ENCODE measurements at places on chromosomes 4 and X.
A peak's percentile ranks its signal among the peaks of the same experiment; 100 is the strongest.

GRCh38 chr4:151442002-151442401 is 33.0 kb downstream of the FHIP1A start:
- no peak for DNase-seq

DNA sequence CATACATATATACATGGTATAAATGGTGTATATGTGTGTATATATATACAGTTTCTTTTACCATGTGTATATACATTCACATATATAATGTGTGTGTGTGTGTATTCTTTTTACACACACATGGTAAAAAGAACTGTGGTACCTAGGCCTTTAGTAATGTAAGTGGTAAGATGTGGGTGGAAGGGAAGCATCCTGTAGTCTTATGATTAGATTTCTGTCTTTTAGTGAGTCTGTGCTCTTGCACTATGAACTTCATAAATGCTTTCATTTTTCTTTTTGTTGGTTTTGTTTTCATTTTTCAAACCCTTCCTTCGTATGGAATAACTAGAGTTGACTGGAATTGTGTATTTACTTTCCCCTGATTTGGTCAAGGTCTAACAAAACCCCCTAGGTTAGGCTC is 12.1 kb downstream of the PABPC4L start:
- no peak for DNase-seq

DNA sequence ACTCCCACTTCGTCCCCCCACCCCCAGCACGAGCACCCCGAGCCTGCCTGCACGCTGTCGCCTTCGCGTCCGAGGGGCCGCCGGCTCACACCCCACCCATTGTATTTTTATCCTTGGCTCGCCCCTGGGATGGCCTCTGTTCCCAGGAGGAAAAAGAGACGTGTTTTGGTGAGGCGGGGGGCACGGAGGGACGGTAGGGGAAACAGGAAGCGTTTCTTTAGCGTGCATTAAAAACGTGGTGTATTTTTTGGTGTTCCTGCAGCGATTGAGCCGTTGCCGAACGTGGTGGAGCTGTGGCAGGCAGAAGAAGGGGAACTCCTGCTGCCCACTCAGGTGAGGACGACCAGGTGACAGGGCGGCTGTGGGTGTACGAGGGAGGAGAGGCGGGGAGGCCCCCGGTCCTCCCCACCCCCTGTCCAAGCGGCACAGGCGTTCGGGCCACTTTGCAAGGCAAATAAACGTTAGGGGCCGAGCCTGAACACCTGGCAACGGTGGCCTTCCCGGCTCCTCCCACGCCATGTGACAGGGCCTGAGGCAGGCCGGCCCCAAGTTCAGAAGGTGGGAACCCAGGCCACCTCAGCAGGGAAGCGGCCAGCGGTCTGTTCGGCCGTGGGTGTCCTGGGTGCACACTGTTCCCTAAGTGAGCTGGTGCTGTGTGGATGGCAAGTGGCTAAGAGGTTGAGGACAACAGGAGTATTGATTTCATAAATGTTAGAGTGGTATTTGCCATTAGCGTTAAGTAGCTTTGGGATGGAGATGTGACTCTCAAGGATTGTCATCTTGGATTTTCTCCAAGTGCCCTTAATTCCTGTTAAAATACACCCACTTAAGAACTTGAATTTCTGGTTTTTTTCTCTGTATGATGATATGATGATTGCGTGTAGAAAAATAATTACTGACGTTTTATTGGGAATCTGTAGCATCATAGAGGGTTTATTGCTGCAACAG is 1.1 kb downstream of the TMEM131L start:
- peak; percentile 33 for DNase-seq

GRCh38 chr4:44927399-44928380 is 201.3 kb upstream of the GNPDA2 start:
- DNase-seq: peak; percentile 5

DNA sequence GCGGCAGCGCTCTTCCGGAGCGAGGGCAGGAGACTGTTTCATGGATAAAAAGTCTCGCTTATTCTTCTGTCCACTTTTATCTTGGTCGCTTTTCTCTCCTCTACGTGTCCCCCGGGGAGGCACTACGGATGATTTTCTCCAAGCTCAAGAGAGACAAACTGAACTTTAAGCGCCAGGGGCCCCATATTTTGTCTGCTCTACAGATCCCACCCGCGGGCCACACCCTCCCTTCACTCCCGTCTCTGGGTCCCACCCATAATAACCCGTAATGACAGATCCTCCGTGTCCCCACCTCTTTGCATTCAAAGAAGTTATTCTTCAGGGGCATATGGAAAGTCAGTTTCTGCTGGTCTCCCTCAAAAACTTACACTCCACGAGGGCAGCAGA is at the start of gene CORIN:
TSS of gene CORIN (minus strand) at position 160 of the 387 bp plus-strand sequence. CDS start at position 42, 118 bp downstream.
- no peak for DNase-seq

DNA sequence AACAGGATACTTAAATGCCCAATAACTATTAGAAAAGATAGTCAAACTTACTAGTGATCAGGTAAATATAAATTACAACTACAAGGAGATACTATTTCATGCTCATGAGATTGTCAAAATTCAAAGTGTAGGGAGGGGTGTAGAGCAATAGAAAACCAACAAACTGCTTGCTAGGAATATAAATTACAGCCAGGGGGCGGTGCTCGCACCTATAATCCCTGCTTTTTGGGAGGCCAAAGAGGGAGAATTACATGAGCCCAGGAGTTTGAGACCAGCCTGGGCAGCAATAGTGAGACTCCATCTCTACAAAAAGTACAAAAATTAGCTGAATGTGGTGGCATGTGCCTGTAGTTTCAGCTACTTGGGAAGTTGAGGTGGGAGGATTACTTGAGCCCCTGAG is 556.5 kb upstream of the NR3C2 start:
- no peak for DNase-seq

GRCh38 chr4:175784986-175785525 is 27.0 kb downstream of the GPM6A start:
- no peak for DNase-seq

DNA sequence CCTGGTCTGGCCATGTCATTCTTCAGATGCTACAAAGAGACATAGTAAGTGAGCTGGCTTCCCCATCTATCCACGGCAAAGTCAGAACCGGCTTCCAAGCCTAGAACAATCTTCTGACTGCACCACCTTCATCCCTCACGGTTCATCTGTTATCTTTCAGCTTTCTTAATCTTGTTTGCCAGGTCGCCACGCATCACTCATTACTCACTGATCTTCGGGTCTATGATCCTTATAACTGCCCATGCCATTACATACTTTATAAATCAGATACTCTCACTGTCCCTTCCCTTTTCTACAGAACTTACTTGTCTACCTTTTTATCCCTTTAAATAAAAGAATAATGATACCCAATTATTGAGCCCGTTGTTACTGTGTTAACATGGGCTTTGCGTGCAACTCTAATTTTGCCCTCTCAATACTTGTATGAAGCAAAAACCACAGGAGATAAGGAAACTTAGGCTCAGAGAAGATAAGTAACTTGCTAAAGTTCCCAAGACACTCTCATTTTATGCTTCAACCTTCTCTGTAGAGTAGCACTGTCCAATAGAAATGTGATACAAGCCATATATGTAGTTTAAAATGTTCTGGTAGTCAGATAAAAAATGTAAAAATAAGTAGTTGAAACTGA is 171.7 kb downstream of the AMELX start:
- no peak for DNase-seq

GRCh38 chrX:37472836-37473235 is 98.6 kb upstream of the LANCL3 start:
- no peak for DNase-seq

DNA sequence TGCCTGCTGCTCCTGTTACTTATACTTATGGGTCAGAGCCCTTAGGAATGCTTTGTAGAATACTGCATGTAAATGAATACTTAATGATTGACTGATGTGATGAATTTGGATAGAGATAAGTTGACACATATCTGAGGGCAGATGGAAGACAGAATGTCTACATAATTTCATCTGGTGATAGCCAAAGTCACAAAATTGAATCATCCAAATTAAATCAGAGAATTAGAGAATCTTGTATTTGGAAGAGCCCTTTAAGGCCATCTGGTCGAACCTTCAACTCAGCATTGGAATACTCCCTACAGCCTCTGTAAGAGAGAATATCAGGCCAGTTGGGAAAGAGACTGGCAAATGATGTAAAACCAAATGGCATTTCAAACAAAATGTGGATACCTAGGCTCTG is 944.8 kb downstream of the RPA4 start:
- DNase-seq: no peak

DNA sequence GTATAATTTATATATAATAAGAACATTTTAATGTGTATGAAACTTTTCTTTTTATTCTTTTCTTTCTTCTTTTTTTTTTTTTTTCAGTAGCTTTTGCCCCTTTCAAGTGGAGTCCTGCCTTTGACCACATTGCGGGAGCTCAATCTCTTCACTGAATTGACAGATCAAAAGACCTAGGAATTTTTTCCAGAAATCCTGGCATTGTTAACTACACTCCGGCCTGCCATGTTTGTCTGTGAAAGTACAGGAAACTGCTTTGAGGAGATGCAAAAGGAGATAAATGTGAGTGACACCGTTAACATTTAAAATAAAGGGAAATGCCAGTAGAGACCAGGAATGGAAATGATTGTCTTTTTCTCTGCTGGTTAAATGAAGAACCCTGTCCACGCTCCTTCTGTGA is 159.3 kb upstream of the VCX3A start:
- DNase-seq: no peak

GRCh38 chrX:131987252-131987651 is 35.9 kb upstream of the STK26 start:
- no peak for DNase-seq

DNA sequence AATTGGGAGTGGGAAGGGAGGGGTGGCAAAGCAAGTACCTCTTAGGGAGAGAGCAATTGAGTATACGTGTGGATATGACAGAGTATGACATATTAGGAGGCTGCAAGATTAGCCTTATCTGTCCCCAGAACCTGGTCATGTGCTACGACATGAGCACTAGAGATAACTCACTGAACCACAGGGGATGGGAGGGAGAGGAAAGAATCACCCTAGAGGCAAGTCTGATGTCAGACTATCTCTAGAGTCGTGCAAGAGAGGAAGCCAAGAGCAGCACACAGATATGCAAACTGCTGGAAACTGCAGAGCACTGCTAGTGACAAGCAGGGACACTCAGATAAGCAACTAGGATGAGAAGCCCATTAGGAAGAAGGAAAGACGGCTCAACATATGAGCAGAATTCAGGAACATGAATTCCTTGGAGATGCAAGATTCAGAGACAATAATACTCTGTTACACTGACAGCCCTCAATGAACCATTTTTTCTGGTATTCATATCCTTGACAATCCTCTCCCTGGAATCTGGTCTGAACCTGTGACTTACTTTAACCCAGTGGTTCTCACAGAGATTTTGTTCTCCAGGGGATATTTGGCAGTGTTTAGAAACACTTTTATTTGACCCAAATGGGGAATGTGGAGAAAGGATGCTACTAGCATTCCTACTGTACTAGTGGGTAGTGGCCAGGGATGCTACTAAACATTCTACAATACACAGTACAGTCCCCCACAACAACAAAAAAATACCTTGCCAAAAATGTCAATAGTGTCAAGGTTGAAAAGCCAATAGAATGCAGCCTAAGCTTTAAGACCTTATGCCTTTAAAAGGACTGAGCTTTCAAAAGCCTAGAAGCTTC is 84.0 kb upstream of the BMP2K start:
- no peak for DNase-seq

DNA sequence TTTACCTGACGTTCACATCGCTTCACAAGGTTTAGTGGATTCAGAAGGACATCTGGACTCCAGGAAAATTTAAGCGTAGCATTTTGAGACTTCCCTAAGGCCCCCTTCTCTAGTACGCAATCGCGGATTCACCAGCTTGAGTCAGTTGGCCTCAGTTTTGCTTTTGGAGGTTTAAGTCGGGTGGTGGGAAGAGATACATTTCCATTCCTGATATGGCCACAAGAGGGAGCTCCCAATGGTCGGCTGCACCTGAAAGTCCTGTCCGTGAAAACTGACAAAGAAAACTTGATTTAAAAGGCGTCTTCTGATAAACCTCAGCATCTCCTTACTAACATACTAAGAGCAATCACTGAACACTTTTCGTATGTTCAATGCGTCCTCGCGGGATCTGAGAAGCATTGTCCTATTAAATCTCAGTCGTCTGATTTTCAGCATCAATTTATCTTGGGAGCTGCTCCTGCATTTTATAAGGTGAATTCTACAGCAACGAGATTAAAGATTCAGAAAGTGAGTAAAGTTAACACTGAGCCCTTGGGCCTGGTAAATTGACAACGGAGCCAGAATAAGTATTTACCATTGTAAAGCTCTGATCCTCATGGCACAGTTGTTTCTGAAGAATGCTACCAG is 50.6 kb downstream of the LGI2 start:
- no peak for DNase-seq

DNA sequence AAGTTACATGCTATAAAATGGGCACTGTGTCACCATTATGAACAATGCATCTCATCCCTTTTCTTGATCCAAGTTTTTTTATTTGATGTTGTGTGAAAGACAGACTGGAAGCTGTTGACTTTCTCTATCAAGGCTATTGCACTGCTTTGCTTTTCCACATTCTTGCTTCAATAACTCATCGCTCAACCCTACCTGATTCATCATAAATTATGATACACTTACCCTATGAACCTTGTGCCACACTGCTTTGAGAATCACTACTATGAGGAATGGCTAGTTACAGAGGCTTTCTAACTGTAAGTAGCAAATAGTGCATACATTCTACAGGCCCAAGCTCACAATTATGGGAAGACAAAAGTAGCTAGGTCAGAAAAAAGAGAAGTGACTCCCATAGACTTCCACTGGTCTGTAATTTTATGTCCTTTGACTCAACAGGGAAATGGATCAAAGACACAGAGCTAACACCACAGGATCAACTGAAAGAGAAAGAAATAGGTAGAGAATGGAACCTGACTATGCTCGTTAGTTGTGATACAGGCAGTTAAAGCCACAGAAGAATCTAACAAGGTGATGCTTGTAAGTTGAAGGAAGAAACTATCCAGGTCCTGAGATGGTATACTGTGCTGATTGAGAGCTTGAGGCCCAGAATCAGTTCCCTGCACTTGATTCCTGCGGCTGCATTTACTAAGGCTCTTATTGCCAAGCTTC is 163.5 kb downstream of the PPP3CA start:
- no peak for DNase-seq

GRCh38 chr4:77172336-77172735 is 15.3 kb downstream of the CCNG2 start:
- DNase-seq: no peak

DNA sequence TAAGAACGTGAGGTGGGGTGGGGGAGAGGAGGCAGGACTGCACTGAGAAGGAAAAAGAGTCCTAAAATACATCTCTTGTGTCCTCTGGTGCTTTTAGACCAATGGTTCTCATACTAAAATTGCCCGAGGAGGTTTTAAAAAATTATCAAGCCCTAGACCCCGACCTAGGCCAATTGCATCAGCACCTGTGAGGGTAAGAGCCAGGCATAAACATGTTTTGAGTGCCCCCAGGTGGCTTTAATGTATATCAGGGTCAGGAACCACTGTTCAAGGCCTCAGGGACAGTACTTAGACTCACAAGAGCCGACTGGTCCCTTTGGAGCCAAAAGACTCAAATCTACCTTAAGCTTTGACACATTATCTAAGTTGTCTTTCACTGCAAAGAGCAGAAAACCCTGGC is 37.5 kb upstream of the TMEM150C start:
- peak; percentile 28 for DNase-seq

Measured in SHP77 (cell line).